ENCODE measurements at places on chromosomes 5 and 9.

- peak; percentile 47 for DNase-seq
Measured at GRCh38 chr9:97412626-97413385, 910 bp downstream of the TDRD7 start.

DNA sequence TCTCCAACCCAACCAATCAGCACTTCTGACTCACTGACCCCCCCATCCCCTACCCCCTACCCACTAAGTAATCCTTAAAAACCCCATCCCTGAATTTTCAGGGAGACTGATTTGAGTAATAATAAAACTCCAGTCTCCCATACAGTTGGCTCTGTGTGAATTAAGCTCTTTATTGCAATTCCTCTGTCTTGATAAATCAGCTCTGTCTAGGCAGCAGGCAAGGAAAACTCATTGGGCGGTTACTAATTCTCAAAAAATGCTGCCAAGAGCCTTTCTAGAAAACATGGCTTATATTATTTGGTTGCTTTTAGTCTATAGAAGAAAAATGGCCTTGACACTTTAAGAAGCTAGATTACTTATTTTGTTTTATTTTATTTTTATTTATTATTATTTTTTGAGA lies 131.7 kb downstream of the SUSD1 start:
- no peak for DNase-seq

DNA sequence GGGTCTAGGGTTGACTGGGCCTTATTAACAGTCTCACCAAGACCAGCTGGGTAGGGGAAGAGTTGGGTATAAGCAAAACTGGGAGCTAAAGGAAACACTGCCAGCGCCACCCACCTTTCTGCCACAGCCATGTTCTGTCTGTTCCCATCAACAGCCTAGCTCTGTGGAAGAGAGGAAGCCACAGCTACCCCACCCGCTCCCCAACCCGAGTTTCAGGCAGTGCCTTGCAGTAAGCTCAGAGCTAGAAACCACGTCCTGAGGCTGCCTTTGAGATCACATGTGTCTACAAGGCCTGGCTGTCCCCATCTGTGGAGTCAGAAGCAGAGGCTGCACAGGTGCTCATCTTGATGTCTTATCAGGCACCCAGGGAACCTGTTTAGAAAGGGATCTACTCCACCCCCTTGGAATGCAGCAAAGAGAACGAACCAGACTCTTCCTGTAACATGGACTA lies 15.3 kb downstream of the HNRNPH1 start:
- DNase-seq: peak; percentile 47

DNA sequence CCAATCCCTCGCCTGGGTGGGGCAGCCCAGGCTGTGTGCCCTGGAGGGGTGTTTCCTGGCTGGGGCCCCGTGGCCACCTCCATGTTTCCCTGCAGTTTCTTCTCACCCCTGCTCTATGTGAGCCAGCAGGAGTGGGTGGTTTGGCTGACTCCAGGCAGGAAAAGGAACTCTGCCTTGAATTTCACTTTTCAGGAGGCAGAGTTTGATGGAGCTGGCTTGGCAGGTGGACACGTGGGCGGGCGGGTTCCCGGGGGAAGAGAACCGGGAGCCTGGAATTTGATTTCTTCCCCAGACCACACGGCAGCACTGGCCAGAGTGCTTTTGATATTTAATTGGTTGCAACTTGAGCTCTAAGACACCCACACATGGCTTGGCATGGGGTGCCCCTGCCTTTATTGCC lies 119.8 kb upstream of the PANK3 start:
- DNase-seq: no peak

GRCh38 chr9:71764463-71764862 lies 3.9 kb downstream of the CEMIP2 start:
- DNase-seq: no peak

DNA sequence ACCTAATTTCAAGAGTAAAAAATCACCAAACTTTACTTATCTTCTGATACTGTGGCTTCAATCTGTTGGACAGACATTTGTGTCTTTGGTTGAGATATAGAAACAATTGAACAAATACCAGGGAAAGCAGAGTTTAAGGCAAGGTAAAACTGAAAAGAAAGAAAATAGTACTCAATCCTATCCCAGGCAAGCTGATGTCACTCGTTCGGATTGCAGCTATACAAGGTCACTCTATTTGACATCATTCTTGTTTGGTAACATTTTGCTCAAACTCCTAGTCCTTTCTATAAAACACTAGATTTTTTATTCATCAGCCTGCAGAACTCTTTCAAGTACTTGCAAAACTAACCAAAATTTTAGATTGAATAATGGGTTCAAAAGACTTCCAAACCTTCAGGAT lies 91.9 kb upstream of the ANKRD55 start:
- DNase-seq: no peak

- no peak for DNase-seq
Measured at GRCh38 chr5:3680821-3681220, 85.2 kb downstream of the IRX1 start.

GRCh38 chr9:19173598-19174125 lies 46.4 kb upstream of the PLIN2 start:
- DNase-seq: no peak

DNA sequence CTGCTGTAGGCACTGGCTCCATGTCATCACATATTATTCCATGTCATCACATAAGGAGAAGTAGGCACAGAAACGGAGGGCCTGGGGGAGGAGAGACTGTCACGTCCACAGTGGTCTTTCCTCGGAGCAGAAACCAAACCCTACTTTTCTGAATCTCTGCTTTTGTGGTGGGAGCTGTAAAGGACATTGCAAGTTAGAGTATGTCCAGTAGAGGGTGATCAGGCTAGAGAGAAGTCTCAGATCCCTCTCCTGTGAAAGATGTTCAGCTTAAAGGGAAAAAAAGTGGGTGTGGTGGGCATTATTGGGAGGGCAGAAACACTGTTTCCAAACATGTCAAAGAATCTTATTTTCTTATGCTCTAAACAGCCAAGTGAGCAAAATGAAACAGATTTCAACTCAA lies 19.4 kb upstream of the FBP2 start:
- DNase-seq: no peak

DNA sequence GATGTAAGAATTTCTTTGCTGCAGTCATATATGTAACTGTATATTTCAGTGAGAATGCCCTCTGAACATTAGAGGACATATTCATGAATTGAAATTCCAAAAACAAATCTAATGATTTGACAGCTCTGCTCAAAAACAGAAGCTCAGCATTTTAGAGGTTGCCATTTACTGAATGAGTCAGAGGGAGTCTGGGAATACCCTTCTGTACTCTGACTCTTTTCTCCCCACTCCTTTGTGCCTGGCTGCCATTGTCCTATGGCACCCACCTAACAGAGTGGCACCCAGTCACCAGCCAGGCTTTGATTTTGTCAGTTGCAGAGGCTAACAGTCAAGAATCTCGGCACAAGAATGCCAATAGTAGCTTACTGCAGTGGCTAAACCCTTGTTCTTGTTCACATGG lies 133.6 kb downstream of the ATG10 start:
- DNase-seq: no peak

GRCh38 chr9:124501771-124502320 lies 5.4 kb downstream of the NR5A1 start:
- DNase-seq: no peak

DNA sequence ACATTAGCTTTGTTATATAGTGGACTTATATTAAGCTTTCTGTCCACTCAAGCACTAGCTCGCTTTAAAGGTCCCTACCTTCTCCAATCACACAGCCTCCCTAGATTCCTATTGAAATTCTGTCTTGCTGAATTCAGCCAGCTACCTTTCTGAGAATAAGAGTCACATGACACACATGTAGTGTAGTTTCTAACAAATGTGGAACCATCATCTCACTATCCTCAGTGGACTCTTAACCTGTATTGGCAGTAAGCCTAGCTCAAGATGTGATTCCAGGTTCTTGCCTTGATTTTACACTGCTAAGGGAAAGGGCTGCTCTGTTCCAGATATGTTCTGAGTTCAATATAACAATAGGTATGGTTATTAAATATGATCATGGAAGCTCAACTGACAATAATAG lies 11.4 kb downstream of the FAM219A start:
- no peak for DNase-seq

DNA sequence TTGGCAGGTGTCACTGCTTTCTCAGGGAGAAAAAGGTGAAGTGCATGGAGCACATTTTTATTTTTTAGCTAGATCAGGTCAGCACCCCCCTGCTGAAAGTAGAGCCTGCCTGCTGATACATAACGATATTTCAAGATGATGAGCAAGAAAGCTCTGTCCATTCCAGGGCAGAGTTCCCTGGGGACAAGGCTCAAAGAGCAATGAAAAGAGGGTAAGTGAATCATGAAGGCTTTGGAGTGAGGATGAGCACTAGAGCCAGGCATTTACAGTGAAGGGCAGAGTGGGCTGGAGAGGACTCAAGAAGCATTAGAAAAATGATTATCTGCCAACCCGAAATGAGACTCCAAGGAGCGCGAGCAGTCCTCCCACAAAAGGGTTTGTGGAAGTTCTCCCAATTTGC lies 345.7 kb downstream of the TLE4 start:
- DNase-seq: no peak

- no peak for DNase-seq
Measured at GRCh38 chr9:25350011-25350410, 328.2 kb downstream of the TUSC1 start.

- DNase-seq: no peak
Measured at GRCh38 chr9:16828340-16829281, 41.9 kb downstream of the BNC2 start.

DNA sequence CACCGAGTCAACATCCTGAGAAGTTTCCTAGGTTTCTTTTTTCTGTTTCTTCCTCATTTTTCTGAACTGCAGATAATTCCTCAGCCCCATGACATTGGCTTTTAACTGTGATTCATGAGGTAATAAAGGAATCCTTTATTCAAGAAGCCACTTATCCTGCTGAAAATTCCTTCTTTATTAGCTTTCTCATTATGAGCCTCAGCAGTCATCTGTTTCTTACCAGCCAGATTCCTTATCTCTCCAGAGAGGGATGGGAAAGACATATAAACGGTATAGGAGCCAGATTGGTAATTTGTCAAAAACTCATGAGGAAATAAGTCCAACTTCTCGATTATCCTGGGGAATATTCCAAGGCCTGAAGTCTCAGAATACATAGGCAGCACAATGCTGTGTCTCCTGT lies 465.4 kb downstream of the ICE1 start:
- no peak for DNase-seq

DNA sequence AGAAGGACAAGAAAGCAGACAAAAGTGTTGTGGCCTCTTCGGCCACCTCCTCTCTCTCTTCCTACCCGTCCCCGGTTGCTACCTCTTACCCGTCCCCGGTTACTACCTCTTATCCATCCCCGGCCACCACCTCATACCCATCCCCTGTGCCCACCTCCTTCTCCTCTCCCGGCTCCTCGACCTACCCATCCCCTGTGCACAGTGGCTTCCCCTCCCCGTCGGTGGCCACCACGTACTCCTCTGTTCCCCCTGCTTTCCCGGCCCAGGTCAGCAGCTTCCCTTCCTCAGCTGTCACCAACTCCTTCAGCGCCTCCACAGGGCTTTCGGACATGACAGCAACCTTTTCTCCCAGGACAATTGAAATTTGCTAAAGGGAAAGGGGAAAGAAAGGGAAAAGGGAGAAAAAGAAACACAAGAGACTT lies 2.4 kb downstream of the EGR1 start:
- DNase-seq: no peak

GRCh38 chr5:178624631-178625546 lies 2.0 kb downstream of the CLK4 start:
- DNase-seq: no peak

- DNase-seq: no peak
Measured at GRCh38 chr5:32581010-32581785, 4.2 kb upstream of the SUB1 start.

- no peak for DNase-seq
Measured at GRCh38 chr9:38652044-38652443, 31.6 kb upstream of the ANKRD18A start.
